ENCODE measurements at places on chromosomes 1 and 21.

- no peak for DNase-seq
Observed at GRCh38 chr1:46784666-46785065, 14.2 kb upstream of the CYP4B1 start.

DNA sequence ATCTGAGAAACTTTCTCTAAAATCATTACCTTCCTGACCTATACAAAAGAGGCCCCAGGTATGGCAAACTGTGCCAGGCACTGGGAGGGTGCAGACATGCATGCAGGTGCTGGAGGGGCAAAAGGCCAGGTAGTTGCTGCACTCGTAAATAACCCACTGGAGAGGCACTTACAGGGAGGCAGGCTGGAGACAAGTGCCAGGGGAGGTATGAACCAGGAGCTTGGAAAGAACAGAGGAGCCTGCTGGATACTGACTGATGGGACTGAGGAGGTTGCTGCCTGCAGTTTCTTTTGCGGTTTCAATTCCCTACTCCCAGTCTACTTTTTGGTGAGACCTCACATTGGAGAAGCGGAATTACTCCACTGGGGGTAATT lies 113.9 kb downstream of the DSCAM start:
- DNase-seq: no peak

GRCh38 chr1:24978383-24979032 lies 48.4 kb upstream of the RUNX3 start:
- no peak for DNase-seq

- no peak for DNase-seq
Observed at GRCh38 chr1:23573574-23574182, 14.4 kb upstream of the ID3 start.

DNA sequence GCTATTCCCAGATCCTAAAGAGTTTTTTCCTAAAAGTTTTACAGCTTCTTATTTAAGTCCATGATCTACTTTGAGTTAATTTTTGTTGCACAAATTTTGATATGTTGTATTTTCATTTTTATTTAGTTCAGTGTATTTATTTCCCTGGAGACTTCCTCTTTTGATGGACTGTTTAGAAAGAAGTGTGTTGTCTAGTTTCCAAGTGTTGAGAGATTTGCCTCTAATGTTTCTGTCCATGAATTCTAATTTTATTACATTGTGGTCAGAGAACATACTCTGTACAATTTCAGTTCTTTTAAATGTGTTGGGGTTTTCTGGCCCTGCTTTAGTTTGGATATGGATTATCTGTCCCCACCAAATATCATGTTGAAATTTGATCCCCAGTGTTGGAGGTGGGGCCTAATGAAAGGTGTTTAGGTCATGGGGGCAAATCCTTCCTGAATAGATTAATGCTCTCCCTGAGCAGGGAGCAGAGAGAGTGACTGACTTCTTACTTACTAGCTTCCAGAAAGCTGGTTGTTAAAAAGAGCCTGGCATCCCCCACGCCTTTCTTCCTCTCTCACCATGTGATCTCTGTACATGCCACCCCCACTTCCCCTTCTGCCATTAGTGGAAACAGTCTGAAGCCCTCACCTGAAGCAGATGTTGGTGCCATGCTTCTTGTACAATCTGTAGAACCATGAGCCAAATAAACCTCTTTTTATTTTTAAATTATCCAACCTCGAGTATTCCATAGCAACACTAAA lies 4.6 kb downstream of the CHD1L start:
- DNase-seq: no peak

DNA sequence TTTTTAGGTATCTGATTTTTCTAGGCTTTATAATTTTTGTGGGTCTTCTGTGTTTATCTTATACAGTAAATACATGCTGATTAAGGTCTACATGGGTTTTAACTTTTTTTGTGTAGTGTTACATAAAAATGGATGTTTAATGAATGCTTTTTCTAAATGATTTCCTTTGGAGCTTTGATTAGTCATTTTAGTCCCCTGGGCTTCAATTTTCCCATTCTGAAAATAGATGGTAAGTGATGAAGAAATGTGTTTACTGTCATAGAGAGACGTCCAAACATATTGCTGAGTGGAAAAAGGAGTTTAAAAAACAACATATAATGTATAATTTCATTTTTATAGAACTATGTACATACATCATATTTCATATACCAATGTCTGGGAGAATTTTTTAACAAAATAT lies 140.9 kb upstream of the HMCN1 start:
- no peak for DNase-seq

- peak; percentile 0 for DNase-seq
Observed at GRCh38 chr1:188237573-188238348, 1409.0 kb downstream of the PLA2G4A start.
